Hindlimb muscle (tissue), 1 donor: ENCODE measurements at places on chromosomes 7 and 10. TPM values are rescaled to one million over a fixed set of nuclear protein-coding genes. Genes with fewer than 3 reads are reported as not detected.

- no peak for DNase-seq
Observed at GRCh38 chr7:38185395-38186307, 7.6 kb downstream of the STARD3NL start.

DNA sequence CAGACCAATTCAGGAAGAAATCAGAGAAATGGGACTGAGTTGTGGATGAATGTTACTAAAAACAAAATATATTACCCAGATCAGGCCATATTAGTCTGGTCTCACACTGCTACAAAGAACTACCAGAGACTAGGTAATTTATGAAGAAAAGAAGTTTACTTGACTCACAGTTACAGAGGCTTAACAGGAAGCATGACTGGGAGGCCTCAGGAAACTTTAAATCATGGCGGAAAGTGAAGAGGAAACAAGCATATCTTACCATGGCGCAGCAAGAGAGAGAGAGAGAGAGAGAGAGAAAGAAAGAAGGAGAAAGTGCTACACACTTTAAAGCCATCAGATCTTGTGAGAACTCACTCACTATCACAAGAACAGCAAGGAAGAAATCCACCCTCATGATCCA lies 636.8 kb upstream of the GRM3 start:
- DNase-seq, result no peak

DNA sequence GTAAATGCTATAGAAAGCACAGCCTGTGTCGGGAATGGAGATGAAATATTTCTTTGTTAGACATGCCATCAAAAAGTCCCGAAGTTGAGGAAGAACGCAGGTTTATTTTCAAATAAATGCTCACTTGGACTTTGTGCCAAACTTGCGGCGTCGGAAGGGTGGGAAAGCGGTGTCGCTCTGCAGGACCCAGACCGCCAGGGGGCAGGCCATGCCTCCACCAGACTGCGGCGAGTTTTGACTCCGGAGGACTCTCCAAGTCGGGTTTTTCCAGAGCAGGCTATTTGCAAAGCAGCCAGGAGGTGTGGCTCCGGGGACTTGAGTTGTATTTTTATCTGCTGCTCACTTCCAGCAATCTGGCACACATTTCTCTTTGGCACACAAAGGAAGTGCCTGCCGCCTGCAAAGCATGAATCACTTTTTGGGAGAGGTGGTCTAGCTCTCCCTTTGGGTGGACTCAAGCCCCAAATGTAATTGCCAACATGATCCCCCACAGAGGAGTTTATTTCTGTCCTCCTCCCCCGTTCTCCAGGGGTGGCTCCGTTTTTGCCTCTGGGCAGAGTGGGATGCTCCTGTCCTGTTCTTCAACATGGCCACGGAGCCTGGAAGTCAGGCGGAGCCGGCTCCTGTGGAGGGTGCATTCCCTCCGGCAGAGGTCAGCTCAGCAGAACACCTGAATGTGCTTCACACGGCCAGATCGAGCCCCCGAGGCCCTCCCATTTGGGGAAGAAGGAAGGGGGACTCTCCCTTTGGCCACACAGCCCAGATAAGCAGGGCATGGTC lies 82.3 kb upstream of the GPR26 start:
- peak; percentile 86 for DNase-seq

DNA sequence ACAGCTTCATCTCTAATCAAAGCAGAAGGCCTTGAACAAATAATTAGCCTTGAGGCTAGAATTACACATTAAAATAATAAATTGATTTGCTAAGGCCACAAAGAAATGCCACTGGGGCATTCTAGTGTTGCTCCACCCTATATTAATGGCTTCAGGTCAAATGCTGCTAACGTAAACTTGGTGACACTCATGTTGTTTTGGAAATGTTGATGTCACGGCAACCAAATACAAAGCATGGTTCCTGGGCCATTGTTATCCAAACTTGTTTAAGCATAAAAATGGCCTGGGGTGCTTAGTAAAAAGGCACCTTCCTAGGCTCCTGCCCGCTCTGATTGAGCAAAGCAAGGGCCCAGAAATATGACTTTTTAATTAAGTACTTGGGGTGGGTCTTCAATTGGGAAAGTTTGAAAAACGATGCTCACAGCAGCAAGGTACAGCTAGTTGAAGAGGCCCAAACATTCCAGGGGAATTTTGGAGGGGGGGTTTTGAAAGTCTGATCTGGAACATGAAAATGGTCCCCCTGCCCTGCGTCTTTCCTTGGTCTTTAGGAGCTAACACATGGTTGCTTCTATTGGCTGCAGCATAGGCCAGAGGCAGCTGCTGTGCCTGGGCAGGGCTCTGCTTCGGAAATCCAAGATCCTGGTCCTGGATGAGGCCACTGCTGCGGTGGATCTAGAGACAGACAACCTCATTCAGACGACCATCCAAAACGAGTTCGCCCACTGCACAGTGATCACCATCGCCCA lies 67.8 kb downstream of the ABCC2 start:
- peak; percentile 52 for DNase-seq

DNA sequence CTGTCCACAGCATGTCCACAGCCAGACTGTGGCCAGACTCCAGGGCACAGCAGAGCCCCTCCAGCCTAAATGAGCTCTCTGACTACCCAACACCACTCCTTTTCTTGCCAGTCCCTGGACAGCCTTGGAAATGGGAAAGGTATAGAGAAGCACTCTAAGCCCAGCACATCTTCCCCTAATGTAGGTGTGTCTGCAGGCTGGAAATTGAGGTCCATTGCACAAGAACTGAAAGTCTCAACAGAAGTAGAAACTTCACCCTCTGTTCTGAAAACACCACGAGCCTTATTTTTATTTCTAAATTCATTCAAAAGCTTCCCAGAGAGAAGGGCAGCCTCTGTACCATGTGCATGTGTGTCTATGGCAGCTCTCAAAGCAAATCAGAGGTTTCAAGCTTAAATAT lies 3.7 kb upstream of the KCNMA1 start:
- no peak for DNase-seq

The EPDR1 gene
- 102 TPM for polyA plus RNA-seq

GRCh38 chr10:124650820-124651401 lies 93.3 kb downstream of the FAM53B start:
- DNase-seq, result no peak

The CDHR1 gene
- polyA plus RNA-seq, result 1.0 TPM

The VWC2 gene
- polyA plus RNA-seq, result 0.04 TPM

The KRIT1 gene
- polyA plus RNA-seq, result 22.8 TPM

- no peak for DNase-seq
Observed at GRCh38 chr10:28316696-28317095, 13.8 kb upstream of the MPP7 start.

- DNase-seq, result peak; percentile 91
Observed at GRCh38 chr7:104207731-104208420, at the start of gene ORC5. Gene ORC5, minus strand, starts transcription at chr7:104208013. Its CDS starts 109 bp downstream, at chr7:104207904.

DNA sequence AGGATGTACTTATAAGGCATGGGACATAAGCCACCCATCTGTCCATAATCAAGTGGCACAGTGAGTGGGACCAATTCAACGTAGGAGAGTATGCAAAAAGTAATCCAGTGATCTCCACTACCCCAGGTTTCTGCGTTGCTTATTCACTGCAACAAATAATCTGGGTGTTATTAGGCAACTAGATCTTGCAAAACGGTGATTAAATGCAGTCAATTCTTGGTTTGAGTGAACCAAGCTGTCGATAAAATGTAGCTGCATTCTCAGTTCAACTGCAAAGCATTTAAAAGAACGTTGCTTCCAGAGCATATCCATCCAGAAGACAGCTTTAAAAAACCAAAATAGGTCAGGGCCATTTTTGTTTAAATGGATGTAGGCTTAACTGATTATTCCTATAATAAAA lies 5.0 kb downstream of the LSMEM1 start:
- no peak for DNase-seq

GRCh38 chr10:31083765-31084184 lies 52.1 kb upstream of the ZNF438 start:
- no peak for DNase-seq

GRCh38 chr7:140084972-140085371 lies 22.2 kb upstream of the PARP12 start:
- no peak for DNase-seq

The UBE2D4 gene
- 18.6 TPM for polyA plus RNA-seq

DNA sequence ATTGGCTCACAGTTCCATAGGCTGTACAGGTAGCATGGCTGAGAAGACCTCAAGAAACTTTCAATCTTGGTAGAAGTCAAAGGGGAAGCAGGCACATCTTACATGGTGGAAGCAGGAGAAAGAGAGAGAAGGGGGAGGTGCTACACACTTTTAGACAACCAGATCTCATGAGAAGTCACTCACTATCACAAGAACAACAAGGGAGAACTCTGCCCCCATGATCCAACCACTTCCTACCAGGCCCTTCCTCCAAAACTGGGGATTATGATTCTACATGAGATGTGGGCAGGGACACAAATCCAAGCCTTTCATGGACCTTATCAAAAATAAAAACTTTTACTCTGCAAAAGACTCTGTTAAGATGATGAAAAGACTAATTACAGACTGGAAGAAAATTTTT lies 183.2 kb upstream of the TRIM24 start:
- no peak for DNase-seq

GRCh38 chr10:5443429-5443828 lies 31.1 kb downstream of the NET1 start:
- no peak for DNase-seq

DNA sequence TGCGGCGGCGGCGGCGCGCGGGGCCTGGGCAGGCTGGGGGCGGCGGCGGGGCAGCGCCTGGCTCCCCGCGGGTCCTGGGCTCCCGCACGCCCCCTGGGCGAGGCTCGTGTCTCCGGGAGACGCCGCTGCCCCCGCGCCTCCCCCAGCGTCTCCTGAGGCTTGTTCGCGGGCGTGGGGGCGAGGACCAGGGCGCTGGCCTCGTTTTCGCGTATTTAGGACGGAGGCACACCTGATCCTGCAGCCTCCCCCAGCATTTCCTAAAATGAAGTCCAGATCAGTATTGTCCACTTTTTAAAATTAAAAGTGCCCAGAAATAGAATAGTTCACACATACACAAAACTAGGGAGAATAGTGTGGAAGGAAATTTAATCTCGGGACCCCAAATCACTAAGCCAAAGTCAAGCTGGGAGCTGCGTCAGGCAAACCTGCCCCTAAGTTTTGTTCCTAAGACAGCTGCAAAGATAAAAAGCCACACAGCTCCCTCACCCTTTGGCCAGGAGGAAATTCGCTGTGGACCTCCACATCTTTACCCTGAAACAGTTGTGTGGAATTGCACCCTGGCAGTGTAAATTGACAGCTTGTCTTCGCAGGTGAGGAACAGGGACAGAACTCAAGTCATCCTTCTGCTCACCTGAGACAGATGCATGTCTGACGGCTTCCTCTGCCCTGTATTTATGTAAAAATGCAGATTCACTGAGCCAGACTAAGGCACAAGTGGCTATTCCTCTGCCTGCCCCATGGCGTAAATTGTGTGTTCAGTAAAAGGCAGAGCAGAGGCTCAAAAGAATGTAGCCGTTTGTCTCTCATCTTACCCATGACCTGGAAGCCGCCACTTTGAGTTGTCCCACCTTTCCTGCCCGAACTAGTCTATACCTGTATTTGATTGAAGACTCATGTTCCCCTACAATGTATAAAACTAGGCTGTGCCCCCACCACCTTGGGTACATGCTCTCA lies 740 bp downstream of the GALNT11 start:
- DNase-seq, result no peak

DNA sequence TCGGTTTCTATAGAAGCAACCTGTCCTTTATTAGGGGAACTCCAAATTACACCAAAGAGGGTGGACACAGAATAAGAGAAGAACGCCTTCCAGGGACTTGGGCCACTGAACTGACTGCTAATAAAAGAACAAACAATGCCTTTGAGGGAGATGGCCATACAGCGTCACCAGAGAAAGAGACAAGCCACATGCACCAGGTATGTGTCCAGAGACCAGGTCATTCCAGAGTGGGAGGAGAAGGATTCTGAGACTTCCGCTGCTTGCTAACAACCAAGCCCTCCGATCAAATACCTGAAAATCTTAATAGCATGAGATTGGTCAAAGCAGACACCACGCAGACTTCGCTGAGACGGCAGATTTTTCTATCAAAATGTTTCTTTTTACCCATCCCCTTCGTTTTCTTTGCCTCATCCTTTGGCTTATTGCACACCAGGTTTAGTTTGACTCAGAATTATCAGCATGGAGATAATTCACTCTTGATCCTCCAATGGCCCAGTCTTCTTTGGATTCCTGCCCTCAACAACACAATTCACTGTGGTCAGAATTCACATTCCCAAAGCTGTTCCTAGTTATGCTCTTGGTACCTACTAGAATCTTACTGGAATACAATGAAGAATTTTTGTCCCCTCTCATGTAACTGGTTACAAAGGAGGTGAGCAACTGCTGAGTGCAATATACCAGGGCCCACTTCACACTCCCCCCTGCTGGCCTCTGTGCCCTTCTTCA lies 87.4 kb upstream of the DDC start:
- no peak for DNase-seq

DNA sequence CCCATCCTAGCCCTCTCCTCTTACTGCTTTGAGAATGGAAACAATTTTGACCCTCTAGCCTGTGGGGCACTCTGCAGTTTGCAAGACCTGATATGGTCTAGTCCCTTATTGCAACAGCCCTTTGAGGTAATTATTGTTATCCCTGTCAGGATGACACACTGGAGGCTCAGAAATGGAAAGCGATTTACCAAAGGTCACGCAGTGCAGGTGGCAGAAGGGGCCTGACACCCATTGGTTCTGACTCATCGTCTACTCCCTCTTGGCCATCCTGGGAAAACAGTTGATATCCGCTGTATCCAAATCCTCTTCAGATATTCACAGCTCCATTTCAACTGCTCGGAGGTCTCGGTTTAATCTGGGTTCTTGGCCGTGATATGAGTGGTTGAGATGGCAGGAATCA lies 44.7 kb upstream of the AQP1 start:
- no peak for DNase-seq

The LFNG gene
- 21.3 TPM for polyA plus RNA-seq

The VSTM2A gene
- polyA plus RNA-seq, result not detected

DNA sequence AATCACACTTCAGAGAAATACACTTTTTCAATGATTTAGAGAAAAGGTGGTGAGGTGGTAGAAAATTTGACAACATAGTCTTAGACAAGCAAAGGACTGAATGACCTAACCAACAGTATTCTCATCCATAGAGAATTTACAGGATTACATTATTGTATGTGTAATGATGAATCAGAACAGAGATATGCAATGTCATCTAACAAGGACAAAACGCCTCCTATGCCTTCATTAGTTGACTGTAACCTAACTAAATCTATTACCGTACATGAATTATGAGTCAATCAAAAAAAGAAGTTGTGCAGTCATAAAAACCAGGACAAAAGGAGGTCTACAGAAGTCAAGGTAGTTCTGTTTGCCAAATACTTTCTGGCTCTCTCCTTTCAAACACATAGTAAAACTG lies 66.5 kb downstream of the RAB11FIP2 start:
- DNase-seq, result no peak

DNA sequence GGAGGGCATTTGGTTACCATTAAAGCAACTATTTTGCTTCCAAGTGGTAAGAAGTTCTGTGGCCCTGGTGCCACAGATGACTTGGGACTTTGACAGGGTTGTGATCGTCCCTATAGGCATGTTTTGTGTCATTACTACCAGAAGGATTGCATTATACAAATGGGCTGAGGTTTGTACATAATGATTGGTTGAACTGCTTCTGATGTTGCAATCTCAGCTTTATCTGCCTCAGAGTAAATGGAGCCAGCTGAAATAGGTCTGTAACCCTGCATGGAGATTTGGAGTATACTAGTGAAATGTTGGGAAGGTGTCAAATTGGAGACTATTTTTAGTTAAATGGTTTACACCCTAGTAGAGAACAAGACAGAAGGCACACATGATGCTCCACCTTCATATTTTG lies 46.1 kb upstream of the SEPTIN7 start:
- no peak for DNase-seq

The DNAH11 gene
- 0.13 TPM for polyA plus RNA-seq

The IL2RA gene
- polyA plus RNA-seq, result not detected

The ASIC3 gene
- 4.2 TPM for polyA plus RNA-seq

- DNase-seq, result no peak
Observed at GRCh38 chr10:71250405-71250804, 38.0 kb downstream of the UNC5B start.

GRCh38 chr7:27765841-27766240 lies 25.9 kb downstream of the TAX1BP1 start:
- no peak for DNase-seq

The BUD23 gene
- 79.8 TPM for polyA plus RNA-seq
